Activated T-helper 1 cell treated with Interleukin-2 at 50 U/mL for 16 hours (primary cell): ENCODE measurements at places on chromosomes 5 and 9.

- DNase-seq = no peak
Observed at GRCh38 chr5:169705322-169705721, 68.2 kb downstream of the DOCK2 start.

GRCh38 chr5:79975422-79975821 is 15.6 kb downstream of the MTX3 start:
- DNase-seq = no peak

- no peak for DNase-seq
Observed at GRCh38 chr5:160496334-160496733, 74.7 kb downstream of the PTTG1 start.

- no peak for DNase-seq
Observed at GRCh38 chr9:108423433-108423832, 432.4 kb downstream of the ACTL7B start.

DNA sequence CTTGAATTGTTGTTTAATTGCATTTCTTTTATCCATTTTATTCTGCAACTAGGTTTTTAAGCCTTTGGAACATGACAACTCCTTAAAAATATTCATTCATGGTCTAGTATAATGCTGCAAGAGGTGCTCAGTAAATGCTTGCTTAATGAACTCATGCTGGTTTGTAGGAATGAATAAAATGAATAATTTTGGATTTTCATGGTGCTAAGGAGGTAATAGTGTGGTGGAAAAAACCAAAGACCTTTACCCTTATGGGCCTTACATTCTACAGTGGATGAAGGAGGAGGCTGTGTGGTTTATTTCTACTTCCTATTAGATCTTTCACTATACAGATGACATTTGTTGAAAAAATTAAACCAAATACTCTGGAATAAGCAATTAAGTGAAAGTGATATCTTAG is 43.4 kb downstream of the LRRTM2 start:
- no peak for DNase-seq

DNA sequence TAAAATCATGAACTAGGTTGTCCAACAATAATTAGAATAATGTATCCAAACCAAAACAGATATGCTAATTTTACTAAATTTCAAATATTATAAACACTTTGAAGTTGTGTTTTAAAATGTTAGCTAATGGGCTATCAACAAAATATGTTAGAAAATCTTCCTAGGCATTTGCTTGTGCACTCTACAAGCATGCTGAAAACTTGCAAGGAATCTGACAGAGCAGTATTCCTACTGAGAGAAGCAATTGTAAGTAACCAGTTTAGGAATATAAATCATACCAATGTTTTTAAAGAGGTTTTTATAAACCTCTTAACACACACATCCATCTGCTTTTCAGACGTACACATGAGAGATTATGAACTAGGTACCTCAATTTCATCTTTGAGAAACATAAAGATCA is 228.4 kb upstream of the TBCA start:
- no peak for DNase-seq

GRCh38 chr5:154315196-154315595 is 124.7 kb downstream of the GALNT10 start:
- DNase-seq = no peak

- DNase-seq = no peak
Observed at GRCh38 chr9:110573305-110573704, 6.2 kb downstream of the SVEP1 start.

GRCh38 chr9:85741095-85741874 is 469 bp downstream of the AGTPBP1 start:
- peak; percentile 40 for DNase-seq

- no peak for DNase-seq
Observed at GRCh38 chr9:96490534-96491078, 40.6 kb downstream of the HABP4 start.

- no peak for DNase-seq
Observed at GRCh38 chr9:91843623-91844148, 106.3 kb downstream of the ROR2 start.

DNA sequence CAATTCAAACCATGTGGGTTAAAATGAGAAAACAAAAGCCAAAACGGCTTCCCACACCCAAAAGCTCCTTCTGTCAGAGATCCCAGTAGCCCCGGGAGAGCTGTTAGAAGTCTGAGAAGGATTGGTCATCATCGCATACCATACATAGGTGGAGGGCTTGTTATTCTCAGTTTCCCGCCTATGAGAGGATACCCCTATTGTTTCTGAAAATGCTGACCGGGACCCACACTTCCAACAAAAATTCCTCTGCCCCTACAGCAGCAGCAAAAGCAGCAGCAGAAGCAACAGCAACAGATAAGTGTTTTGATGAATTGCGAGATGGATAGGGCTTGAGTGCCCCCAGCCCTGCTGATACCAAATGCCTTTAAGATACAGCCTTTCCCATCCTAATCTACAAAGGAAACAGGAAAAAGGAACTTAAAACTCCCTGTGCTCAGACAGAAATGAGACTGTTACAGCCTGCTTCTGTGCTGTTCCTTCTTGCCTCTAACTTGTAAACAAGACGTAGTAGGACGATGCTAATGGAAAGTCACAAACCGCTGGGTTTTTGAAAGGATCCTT is at the start of gene TEK:
TSS of gene TEK (plus strand) at position 245 of the 561 bp plus-strand sequence. CDS start 366 bp downstream, outside the sequence.
- DNase-seq = no peak

- DNase-seq = no peak
Observed at GRCh38 chr5:28421141-28421540, 1382.8 kb upstream of the CDH9 start.

- no peak for DNase-seq
Observed at GRCh38 chr5:153565822-153566221, 75.4 kb downstream of the GRIA1 start.

GRCh38 chr9:81683238-81683637 is 6.1 kb downstream of the TLE1 start:
- no peak for DNase-seq

DNA sequence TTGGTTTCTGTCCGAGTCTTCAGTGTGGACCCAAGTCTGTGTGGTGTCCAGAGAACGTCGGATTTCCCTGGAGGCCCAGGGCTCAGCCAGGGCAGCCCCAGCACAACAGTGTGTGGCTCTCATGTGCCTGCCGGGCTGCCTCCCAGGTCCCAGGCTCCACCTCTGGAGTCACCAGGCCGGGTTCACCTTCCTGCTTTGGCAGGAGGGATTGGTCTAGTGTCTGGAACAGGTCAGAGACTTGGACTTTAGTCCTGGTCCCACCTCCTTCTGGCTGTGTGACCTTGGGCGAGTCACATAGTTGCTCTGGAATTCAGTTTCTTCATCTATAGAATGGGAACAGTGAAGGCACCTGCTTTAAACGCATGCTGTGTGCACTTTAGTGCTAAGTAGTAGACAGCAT is 3.2 kb downstream of the DOLPP1 start:
- no peak for DNase-seq
